ENCODE measurements at places on chromosomes 16 and 17. TPM values are rescaled to one million over a fixed set of nuclear protein-coding genes. Genes with fewer than 3 reads are reported as not detected.

DNA sequence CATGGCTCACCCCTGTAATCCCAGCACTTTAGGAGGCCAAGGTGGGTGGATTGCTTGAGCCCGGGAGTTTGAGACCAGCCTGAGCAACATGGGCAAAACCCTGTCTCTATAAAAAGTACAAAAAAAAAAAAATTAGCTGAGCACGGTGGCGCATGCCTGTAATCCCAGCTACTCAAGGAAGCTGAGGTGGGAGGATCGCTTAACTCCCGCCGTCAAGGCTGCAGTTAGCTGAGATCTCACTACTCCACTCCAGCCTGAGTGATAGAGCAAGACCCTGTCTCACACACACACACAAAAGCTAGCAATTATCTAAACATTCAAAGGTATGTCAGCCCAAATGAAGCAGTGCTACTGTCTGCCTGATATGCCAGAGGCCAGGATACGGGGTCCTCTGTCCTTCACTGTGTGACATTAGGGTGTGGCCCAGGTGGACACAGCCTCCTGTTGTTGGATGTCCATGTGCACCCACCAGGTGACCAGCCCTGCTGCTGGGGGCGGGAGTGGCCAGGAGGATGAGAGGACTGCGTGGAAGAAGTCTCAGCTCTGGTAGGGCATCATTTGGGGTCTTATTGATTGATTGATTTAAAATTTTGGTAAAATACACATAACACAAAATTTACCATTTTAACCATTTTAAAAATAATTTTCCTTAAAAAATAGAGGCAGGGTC lies 3.9 kb downstream of the NLRC3 start:
- no peak for DNase-seq
- H3K27me3 ChIP-seq = no peaks in the 10 kb centered on the region
- no peak overlapping the region for H3K27ac ChIP-seq
- no peaks in the 10 kb centered on the region for H3K4me1 ChIP-seq

DNA sequence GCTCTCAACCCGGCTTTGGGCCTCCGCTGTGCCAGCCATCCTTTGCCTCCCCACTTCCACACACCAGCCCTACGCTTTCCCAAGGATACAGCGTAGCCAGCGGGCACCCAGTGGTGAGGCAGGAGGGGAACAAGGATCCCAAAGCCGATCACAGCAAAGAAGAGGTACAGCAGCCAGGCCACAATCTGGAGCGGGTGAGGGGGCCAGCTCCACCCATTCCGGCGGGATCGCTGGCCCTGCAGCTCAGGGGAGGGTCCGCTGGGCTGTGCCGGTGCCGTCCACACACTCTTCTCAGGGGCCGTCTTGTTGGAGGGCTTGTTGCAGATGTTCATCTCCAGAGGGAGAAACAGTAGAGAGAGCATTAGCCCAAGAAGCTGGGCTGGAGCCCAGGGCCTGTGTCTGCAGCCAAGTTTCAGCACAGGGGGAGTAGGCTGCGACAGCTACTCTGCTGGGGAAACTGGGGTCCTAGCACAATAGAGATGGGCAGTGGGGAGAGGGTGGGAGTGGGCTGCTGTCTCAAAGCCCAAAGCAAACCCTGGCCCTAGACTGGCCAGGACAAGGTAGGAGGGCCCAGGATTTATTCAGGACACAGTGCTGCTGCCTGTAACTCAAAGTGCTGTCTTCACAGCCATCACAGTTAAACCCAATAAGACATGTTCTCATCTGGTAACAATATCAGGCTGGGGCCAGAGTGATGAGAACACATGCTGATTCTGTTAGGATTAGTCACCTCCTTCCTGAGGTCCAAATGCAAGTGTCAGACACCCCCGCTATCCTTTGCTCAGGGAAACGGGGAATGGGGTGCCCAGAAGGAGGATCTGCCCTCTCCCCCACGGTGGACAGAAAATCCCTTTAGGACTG lies 9.9 kb downstream of the ZDHHC1 start:
- H3K27me3 ChIP-seq = no peaks in the 10 kb centered on the region
- H3K36me3 ChIP-seq = no peaks in the 10 kb centered on the region
- DNase-seq = no peak
- no peak overlapping the region for H3K27ac ChIP-seq
- H3K4me3 ChIP-seq = no peak overlapping the region

DNA sequence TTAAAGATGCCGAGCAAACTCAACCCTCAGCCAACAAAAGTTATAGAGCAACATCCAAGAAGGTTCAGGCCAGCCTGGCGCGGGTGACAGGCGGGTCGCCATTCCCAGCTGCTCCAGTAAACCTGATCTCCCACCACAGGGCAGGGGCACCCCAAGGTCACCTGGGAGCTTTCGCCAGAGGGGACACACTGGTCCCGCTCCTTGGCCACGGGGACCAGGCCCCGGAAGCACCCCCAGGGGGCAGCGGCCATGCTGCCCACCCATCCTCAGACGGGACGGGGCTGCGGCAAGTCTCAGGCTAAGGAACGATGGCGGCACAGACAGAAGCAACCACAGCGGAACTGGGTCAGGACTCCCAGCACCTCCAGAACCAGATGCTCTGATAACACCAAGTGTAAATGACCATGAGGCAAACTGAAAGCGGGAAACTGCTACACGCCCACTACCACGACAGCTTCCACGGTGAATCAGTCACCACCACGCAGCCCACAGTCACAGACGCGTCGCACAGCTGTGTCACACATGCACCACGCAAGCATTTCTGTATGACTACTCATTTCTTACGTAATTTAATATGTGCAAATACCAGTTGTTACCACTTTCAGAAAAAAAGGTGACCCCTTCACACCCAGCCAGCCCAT lies 14.1 kb upstream of the CCDC154 start:
- no peak overlapping the region for H3K4me3 ChIP-seq
- H3K4me1 ChIP-seq = no peaks in the 10 kb centered on the region
- no peaks in the 10 kb centered on the region for H3K36me3 ChIP-seq
- no peak for DNase-seq
- H3K27me3 ChIP-seq = no peaks in the 10 kb centered on the region

DNA sequence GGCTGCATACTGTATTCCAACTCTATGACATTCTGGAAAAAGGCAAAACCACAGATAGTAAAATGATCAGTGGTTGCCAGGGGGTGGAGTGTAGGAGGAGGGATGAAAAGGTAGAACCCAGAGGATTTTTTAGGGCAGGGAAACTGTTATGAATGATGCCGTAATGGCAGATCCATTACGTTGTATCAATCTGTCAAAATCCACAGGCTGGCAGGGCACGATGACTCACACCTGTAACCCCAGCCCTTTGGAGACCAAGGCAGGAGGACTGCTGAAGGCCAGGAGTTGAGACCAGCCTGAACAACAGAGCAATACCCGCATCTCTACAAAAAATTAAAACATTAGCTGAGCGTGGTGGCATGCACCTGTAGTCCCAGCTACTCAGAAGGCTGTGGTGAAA lies 91.8 kb downstream of the RMI2 start:
- no peaks in the 10 kb centered on the region for H3K36me3 ChIP-seq
- no peak overlapping the region for H3K4me3 ChIP-seq
- H3K27me3 ChIP-seq = no peaks in the 10 kb centered on the region
- no peak for DNase-seq
- H3K4me1 ChIP-seq = no peaks in the 10 kb centered on the region
- no peak overlapping the region for H3K27ac ChIP-seq

- no peak for DNase-seq
- peaks cover 48% of the 10 kb centered on the region for H3K27me3 ChIP-seq
- H3K36me3 ChIP-seq = no peaks in the 10 kb centered on the region
- no peak overlapping the region for H3K4me3 ChIP-seq
These were observed 308.3 kb downstream of the FOXL1 start for GRCh38 chr16:86886651-86887050.

- no peaks in the 10 kb centered on the region for H3K4me1 ChIP-seq
- no peaks in the 10 kb centered on the region for H3K27me3 ChIP-seq
- H3K27ac ChIP-seq = no peak overlapping the region
- DNase-seq = no peak
- H3K4me3 ChIP-seq = no peak overlapping the region
- H3K36me3 ChIP-seq = no peaks in the 10 kb centered on the region
These were observed 19.1 kb upstream of the ALDH3A2 start for GRCh38 chr17:19629449-19629848.

CDK5R1 gene
- total RNA-seq = 5.4 TPM

DNA sequence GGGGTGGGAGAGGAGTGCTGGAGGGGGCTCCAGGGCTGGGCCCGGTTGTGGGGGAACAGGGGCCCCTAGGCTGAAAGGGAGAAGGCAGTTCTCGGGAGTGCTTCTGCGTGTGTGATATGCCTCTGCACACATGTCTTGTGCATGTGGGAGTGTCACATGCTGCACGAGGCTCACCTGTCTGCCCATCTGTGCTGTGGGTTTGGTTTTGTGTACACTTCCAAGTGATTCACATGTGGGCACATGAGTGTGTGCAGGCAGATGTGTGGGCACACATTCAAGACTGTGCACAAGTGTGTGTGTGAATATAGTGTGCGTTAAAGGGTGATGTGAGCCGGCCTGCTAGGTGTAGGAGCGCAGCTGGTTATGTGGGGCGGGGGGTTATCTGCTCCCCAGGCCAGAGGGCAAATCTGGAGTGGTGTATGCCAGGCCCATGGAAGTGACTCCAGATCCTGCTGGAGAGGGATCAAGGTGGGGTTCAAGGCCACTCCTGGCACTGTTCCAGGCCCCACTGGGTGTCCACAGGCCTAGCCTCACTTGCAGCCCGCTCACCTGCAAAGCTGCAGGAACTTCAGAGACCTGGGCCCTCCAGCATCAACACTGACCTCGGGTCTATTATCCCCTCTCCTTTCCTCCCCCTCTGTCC lies 3.8 kb upstream of the BAHCC1 start:
- H3K27ac ChIP-seq = peak overlapping the region; percentile 97
- H3K4me3 ChIP-seq = no peak overlapping the region
- DNase-seq = no peak
- H3K4me1 ChIP-seq = peaks cover 45% of the 10 kb centered on the region

DNA sequence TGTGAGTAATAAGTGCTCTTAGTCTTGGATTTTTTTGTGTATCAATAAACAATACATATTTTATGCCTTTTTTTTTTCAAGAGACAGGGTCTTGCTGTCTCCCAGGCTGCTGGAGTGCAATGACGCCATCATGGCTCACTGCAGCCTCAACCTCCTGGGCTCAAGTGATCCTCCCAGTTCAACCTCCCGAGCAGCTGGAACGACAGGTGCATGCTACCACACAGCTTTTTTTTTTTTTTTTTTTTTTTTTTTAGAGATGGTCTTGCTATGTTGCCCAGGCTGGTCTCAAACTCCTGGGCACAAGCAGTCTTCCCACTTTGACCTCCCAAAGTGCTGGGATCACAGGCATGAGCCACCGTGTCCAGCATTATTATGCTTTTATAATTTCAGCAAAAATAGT lies 13.0 kb downstream of the ACSF2 start:
- no peaks in the 10 kb centered on the region for H3K27me3 ChIP-seq
- peaks cover 15% of the 10 kb centered on the region for H3K4me1 ChIP-seq
- DNase-seq = no peak
- no peaks in the 10 kb centered on the region for H3K36me3 ChIP-seq

RASL10B gene
- total RNA-seq = 0.15 TPM

DNA sequence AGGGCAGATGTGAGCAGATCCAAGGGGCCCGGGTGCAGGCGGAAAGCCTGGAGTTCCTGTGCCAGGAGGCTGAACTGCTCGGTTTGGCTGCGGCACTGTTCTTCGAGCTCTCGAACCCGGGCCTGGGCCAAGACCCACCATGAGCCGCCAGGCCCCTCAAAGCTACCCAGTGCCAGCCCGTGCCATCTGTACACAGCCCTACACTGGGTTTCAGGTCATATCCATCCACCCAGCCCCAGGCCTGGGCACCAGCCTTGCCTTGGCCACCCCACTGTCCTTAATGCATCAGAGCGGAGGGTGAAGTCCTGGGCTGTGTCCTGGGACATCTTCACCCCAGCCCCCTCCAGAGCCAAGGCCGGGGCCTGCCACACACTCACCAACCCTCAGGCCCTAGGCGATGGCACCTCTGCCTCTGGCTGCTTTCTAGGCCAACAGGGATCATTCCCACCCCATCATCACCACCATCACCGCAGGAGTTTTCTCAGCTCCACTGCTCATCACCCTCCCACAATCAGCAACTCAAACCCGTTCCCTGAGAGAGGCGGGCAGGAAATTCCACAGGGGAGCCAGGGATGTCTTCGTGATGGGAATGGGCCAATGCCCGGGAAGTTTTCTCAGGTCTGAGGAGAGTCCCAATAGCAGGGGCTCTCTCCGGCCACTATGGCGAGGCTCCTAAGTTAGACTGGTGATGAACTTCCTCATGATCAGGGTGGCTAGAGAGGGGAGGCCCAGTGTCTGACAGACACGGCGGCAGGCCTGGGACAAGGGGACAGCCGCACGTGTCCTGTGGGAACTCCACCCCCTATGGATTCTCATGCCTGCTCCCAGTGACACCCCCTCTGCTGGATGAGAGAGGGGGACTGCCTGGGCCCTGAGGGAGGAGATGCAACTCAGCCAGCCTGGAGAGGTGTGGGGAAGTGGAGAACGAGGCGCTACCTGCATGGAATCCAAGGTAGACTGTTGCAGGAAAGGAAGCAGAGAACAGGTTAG lies 9.1 kb downstream of the TSPOAP1 start:
- H3K4me1 ChIP-seq = peaks cover 8% of the 10 kb centered on the region
- H3K27ac ChIP-seq = no peak overlapping the region
- no peak for DNase-seq
- no peak overlapping the region for H3K4me3 ChIP-seq

- no peaks in the 10 kb centered on the region for H3K27me3 ChIP-seq
- H3K27ac ChIP-seq = peak overlapping the region; percentile 39
- H3K36me3 ChIP-seq = no peaks in the 10 kb centered on the region
- no peak overlapping the region for H3K4me3 ChIP-seq
- DNase-seq = no peak
These were observed 2.9 kb downstream of the KRT39 start for GRCh38 chr17:40963838-40964237.

- peaks cover 1% of the 10 kb centered on the region for H3K36me3 ChIP-seq
- no peaks in the 10 kb centered on the region for H3K27me3 ChIP-seq
- DNase-seq = no peak
- H3K27ac ChIP-seq = no peak overlapping the region
- peak overlapping the region; percentile 92 for H3K4me3 ChIP-seq
These were observed 1.4 kb downstream of the DHX33 start for GRCh38 chr17:5467416-5467815.

CES5A gene
- not detected for total RNA-seq

GRCh38 chr17:60142872-60143499 lies 6.8 kb upstream of the CA4 start:
- H3K4me3 ChIP-seq = peak overlapping the region; percentile 26
- peak; percentile 82 for DNase-seq
- no peak overlapping the region for H3K27ac ChIP-seq
- H3K27me3 ChIP-seq = no peaks in the 10 kb centered on the region
- H3K4me1 ChIP-seq = peaks cover 26% of the 10 kb centered on the region

DNA sequence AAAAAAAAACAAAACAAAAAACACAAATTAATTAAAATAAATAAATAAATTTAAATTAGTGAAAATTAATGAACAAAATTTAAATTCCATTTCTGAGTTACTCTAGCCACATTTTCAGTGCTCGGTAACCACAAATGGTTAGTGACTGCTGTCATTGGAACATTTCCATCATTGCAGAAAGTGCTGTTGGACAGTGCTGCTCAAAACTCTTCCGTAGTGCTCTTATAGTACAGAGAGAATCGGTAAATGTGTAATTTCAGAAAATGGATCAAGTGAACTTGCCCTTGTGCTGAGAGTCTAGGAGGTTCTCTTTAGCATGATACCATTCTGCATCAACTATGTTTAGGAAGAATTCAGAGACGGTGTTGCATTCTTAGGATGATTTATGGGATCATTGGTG lies 23.7 kb downstream of the ZNRF1 start:
- H3K27ac ChIP-seq = no peak overlapping the region
- DNase-seq = no peak
- H3K36me3 ChIP-seq = no peaks in the 10 kb centered on the region
- peaks cover 48% of the 10 kb centered on the region for H3K4me1 ChIP-seq
